HT-29 (cell line): ENCODE measurements at places on chromosomes 1 and 21. TPM values are rescaled to one million over a fixed set of nuclear protein-coding genes. Genes with fewer than 3 reads are reported as not detected.

The SPRR1B gene
- total RNA-seq = 0.57 and 1.9 TPM in 2 replicates

DNA sequence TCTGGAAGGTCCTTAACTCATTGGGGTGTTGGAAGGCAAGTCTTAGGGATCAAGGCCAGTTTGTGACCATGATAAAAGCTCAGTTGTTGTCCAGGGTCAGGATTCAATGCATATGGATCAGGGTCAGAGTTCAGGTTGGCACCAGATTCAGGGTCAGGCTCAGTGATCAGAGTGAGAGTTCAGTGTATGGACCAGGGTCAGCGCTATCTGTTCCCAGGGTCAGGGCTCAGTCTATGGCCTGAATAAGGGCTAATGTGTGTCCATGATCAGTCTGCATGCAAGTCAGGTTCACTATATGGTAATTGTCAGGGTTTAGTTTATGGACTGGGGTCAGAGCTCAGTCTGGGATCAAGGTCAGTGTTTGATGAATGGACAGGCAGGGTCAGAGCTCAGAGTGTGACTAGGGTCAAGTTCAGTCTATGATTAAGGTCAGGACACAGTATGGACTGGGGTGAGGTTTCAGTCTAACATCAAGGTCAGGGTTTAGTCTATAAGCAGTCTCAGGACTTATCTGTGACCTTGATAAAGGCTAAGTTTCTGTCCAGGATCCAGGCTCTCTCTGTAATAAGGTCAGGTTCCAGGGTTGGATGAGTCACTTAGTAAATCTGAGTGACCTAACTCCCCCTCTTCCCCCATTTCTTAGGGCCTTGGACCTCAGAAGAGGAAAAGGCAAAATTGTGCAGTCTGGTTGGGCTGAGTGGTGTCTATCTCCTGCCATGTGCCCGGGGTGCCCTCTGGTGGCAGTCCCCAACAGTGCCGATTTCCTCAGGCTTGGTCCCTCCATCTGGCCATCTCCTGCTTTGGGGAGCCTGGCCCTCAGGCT is 23.8 kb downstream of the KNCN start:
- DNase-seq = peak; percentile 90

DNA sequence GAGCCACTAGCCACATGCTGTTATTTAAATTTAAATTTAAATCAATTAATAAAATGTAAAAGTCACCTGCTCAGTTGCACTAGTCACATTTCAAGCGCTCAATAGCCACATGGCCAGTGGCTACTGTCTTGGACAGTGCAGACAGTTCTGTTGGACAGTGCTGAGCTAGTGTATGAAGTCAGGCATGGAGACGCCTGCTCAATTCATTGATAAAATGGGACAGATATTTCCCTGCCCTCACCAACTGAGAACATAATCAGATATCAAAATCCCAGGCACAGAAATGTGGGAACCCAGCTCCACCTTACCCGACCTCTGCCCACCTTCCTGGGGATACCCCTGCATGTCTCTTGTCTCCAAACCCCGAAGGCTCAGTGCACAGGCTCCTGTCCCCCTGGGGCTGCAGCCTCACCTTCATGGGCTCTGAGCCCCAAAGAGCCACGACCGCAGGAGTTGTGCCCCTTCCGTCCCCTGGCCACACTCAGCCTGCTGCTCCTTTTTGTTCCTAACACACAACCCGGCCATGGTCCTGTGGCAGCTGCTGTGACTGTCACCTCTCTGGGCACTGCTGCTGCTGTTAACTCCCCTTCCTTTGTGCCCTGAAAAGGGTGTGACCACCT is 63.5 kb downstream of the TCP10L start:
- DNase-seq = no peak

The CEP104 gene
- 22.7 and 31.3 TPM in 2 replicates for total RNA-seq

DNA sequence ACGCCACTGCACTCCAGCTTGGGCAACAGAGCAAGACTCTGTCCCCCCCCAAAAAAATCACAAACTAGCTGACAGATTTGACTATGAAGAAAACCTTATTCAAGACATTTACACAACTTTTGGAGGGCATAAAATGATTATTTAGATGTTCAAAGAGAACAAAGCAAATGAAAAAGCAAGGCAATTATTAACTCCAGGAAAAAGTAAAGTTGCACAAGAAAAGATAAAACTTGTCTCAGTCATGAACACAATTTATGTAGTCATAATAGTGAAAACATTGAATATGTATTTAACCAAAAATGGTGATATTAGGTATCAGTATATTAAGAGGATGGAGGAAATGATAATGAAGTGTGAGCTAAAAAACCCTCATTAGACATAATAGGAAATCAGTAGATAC is 11.9 kb upstream of the TARDBP start:
- no peak for DNase-seq

- no peak for DNase-seq
These were observed 5.8 kb downstream of the LINGO4 start for GRCh38 chr1:151799179-151800022.

- DNase-seq = no peak
These were observed 53.8 kb upstream of the TARDBP start for GRCh38 chr1:10958614-10959013.

The CHODL gene
- total RNA-seq = not detected in 2 replicates

The ARL8A gene
- 17.0 and 21.2 TPM in 2 replicates for total RNA-seq

The EMC1 gene
- 43.8 and 48.6 TPM in 2 replicates for total RNA-seq

- no peak for DNase-seq
These were observed 13.5 kb downstream of the ZBTB18 start for GRCh38 chr1:244064621-244065020.

The PLEKHA6 gene
- total RNA-seq = 76.7 and 88.6 TPM in 2 replicates

The EDARADD gene
- total RNA-seq = not detected in 2 replicates

The CLEC20A gene
- total RNA-seq = not detected in 2 replicates

DNA sequence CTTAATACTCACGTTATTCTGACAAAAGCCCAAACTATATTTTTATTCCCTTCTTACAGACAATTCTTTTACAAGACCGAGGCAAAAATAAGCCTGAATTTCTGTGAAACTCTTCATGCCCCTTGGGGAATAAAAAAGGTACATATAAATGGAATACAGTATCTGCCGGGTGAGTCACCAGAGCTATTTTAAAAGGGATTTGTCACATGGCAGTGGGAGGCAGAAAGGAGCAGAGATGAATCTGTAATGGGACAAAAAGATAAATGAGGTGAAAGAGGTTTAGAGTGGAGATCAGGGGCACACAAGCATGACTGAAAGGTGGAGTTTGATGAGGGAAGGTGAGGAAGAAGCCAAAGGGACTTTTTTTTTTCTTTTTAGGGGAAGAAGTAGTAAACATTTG is 8.8 kb downstream of the XCL1 start:
- no peak for DNase-seq

DNA sequence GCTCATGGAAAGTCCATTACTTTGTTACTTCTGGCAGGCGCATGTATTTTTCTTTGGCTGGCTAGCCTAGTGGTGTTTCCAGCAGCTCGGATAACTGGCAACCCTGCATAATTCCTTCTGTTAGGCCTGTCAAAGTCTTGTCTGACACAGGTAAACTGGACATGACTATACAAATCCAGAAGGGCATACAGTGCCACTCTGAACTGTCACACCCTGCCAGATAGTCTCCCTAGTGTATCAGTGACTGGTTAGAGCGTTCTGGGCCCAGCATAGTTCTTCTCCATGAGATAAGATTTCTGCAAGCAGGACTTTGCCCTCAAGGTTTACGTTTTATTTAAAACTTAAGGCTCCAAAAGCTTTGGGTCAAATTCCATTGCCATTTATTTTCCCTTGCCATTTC is 177.7 kb upstream of the GORAB start:
- DNase-seq = no peak

DNA sequence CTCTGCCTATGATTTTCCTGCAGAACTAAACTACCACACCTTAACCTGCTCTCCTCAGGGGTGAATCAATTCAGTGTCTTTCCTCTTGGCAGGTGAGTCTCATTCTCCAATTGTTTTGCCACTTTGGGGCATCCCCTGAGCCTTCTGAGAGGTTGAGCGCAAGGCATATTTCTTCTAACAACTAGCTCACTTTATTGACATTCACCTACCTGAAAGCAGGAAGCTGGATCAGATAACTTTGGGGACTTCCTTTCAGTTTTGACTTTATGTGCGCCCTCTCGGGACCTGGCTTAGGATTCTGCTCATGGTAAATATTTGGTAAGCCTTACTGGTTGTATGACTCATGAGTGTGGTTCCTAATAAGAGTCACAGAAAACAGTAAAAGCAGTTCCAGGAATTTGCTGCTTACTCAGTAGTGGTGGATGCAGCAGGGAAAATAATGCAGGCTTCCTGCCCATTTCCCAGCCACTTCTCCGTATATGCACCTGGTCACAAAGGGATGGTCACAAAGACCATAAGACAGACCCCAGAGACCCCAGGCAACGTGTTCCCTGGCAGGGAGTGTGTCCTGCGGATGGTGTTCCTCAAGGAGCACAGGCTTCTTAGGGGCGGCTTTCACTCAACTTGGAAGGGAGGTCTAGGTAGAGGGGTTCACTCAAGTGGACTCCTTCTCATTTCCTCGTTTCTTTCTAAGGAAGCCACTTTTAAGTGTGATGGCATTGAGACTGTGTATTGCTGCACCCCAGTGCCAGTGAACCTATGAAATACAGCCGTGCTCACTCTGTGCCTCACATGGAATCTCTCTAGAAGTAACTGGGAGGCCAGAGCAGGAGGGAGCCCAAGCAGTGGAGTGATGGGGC is 22.0 kb upstream of the BATF3 start:
- peak; percentile 84 for DNase-seq

DNA sequence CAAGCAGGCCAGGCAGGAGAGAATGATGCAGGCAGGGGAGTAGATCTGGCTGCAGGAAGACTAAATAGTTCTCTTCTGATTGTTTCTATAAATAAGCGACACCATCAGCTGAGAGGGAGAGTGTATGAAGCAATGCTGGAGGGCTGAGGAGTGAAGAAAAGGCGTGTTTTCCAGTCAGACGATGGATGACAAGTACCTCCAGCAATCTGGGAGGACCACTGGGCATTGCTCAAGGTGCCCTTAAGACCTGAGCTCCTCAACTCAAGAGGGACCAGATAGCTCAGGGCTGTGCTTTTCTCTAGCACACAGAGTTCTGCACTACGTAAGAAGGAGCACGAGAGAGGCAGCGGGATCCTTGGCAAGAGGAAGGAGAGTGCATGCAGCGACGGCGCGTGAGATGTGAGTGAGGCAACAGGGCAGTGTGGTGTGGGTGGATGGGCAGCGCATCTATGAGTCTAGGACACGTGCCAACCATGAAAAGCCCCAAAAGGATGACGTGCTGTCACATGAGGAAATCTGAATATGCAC is 36.0 kb downstream of the PABPC4 start:
- no peak for DNase-seq

DNA sequence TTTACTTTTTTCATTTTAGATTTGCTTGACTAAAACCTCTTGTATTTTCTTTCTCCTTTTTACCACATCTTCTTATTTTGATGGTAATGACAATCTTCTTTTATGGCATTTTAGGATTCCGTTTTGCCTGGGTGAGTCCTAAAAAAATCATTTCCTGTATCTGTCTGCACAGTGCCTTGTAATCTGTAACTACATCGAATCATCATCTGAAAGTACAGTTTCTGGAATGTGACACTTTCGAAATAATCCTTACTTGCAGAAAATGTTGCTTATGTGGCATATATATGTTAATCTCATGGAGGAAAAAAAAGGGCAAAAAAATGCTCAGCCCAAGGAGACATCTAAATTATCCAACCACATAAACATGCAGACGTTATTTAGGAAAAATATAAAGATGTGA is 29.0 kb downstream of the GREM2 start:
- no peak for DNase-seq
